ENCODE measurements at places on chromosomes 6 and 20. TPM values are rescaled to one million over a fixed set of nuclear protein-coding genes. Genes with fewer than 3 reads are reported as not detected.

DNA sequence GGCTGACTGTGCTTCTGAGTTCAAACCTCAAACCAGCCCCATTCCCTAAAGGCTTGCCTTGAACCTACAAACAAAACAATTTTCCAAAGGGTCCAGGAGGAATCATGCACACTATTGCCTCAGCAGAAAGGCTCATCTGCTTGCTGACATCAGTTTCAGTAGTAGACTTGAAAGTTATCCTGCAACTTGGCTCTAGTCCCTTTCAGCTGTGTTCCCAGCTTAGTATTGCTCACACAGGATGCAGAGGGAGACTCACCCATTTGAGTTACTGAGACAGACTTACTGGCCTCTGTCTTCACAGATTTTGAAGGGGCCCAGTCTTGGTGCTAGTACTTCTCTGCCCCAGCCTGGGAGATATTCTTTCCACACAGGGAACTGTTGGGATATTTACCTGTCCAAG lies 38.5 kb upstream of the TFB1M start:
- peak; percentile 65 for DNase-seq

DNA sequence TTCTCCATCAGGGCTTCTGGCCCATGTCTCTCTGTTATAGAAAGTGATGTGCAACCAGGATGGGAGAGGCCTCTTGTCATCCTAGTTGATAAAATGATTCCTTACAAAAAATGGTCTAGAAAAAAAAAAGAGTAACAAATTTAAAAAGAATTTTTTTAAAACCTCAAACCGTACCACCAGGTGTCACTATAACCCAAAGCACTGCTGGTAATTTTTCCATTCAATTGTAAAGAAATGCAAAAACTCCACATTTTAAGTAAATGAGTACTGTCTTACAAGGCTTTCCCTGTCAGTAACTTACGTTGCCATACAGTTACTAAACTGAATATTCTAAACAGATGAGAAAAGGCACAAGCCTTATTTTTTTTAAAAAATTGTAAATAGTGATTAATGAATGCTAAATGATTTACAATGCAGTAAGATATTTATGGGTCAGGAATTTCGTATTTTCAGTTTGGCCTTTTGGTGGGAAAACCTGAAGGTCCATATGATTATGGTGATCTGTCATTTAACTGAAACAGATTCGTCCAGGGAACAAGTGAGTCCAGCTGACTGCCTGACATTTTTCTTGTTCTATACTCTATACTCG lies 95.4 kb downstream of the OGFRL1 start:
- no peak for DNase-seq

PPIL6 gene
- 1.7 TPM for total RNA-seq

WFDC6 gene
- not detected for total RNA-seq

DNA sequence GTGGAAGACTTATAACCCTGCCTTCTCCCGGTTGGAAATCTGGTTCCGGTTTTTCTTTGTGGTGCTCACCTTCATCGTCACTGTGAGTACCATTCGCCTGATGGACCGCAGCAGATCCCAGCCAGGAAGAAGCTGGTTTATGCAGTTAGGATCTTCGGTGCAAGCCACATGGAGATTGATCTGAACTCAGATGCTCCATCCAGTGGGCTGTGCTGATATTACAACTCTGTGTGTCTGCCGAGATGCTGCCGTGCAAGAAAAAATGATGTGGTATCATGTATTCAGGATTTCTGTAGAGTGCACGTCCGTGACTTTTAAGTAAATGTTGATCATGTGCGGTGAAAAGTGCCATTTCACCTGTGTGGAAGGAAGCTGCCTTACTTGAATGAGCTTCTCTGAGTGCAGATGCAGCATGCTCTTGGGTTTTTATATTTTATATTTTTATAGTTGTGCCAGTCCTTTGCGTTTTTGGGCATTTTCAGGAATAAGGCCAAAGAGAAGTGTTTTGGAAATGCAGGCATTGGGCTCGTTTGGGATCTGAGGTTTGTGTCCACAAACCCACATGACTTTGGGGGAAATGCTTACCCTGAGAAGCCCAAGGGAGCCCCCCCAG lies 39.2 kb downstream of the DYNLT1 start:
- DNase-seq: peak; percentile 50

LRRN4 gene
- total RNA-seq: 1.1 TPM

- DNase-seq: no peak
Measured at GRCh38 chr6:169029861-169030260, 223.8 kb downstream of the THBS2 start.

- peak; percentile 74 for DNase-seq
Measured at GRCh38 chr6:130625825-130626527, 201.2 kb upstream of the SMLR1 start.

GRIK2 gene
- total RNA-seq: 2.5 TPM

TMEM239 gene
- not detected for total RNA-seq

DNA sequence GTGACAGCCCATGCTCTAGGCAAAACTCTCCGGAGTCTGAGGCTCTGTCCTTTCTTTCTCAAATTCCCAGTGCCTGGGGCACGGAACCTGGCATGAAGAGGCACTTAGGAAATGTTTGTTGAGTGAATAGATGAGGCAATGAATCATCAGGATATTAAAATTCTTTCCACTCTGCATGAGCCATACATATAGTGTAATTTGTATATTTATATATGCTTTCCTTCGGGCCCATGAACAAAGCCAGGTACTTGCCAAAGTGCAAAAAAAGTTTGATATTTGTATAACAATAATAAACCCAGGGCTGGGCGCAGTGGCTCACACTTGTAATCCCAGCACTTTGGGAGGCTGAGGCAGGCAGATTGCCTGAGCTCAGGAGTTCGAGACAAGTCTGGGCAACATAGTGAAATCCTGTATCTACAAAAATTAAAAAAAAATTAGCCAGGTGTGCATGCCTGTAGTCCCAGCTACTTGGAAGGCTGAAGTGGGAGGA lies 212.3 kb upstream of the ZNF217 start:
- DNase-seq: peak; percentile 70

- no peak for DNase-seq
Measured at GRCh38 chr20:42914302-42914701, 275.4 kb downstream of the PTPRT start.

DNA sequence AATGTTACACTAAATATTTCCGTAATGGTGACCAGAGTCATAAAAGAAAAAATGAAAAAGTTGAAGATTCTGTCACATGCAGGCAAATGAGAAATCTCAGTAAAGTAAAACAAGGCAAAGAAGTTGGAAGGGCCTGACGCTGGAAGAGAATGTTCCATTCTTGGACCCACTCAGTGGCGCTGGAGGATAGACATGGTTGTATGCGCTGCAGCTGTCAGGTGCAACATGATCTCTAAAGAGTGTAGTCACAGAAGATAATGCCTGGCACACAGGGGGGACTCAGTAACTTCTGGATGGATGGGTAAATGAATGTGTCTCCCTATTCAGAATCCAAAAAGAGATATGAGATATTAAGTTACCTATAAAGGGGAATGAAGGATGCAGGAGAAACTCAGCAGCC lies 116.3 kb downstream of the FAXC start:
- no peak for DNase-seq

TBX18 gene
- total RNA-seq: 12.2 TPM

DNA sequence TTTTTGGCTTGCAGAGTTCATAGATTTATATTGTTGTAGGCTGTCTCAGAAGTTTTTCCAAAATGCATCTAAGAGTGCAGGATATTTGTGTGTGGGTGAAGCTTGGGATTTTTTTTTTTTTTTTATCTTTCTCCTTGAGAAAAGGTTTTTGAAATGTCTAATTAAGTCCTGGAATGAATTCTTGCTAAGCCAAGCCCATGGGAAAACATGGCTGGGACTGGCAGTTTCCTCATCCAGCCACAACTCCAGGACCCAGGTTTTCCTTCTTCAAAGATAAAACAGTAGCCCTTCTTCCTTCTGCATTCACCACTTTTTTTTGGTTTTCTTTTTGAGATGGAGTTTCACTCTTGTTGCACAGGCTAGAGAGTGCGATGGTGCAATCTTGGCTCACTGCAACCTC lies 242.5 kb upstream of the JAG1 start:
- peak; percentile 53 for DNase-seq

BMP2 gene
- 9.2 TPM for total RNA-seq

- DNase-seq: no peak
Measured at GRCh38 chr20:57769756-57770155, 59.9 kb upstream of the PMEPA1 start.

TRIM40 gene
- total RNA-seq: not detected

GRCh38 chr6:70421509-70421908 lies 8.2 kb downstream of the FAM135A start:
- DNase-seq: no peak

DNA sequence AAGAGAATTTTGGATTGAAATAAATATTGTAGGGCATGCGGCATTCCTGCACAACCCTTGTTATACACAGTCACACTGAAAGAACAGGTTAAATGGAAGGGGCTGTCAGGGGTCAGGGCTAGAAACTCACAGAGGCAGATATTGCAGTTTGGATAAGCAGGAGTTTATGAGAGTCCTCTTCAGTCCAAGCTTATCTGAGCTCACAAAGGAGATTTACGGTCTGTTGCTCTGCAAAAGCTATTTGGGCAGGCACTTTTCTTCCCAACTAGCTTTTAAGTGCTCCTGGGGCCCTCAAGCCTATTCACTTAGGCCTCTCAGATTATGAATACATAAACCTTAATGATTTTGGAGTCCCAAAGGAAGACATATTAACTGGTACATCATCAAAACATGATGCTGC lies 156.2 kb downstream of the SOX4 start:
- no peak for DNase-seq

DNA sequence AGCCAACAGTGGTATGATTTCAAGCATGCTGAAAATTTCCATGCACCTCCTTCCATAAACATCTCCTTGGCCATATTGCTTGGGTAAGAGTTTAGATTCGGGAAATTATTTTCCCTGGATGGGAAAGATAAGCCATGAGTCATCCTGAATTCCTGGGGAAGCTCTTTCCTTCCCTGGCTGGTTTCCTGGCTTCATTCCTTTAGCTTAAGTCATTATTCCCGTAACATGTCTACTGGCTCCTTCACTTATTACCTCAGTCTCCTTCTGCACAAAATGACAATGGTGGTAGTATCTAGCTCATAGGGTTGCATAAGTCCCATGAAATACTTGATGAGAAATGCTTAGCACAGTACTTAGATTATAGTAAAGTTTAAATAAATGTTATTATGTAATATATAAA lies 27.6 kb downstream of the TINAG start:
- DNase-seq: peak; percentile 99
